CD8-positive, alpha-beta memory T cell (primary cell): ENCODE measurements at places on chromosomes 11 and 22. TPM values are rescaled to one million over a fixed set of nuclear protein-coding genes. Genes with fewer than 3 reads are reported as not detected.
A peak's percentile ranks its signal among the peaks of the same experiment; 100 is the strongest.

- peaks cover 2% of the 10 kb centered on the region for H3K4me1 ChIP-seq
- DNase-seq = no peak
- no peak overlapping the region for H3K4me3 ChIP-seq
- no peaks in the 10 kb centered on the region for H3K27me3 ChIP-seq
Observed at GRCh38 chr11:47869544-47870393, 21.6 kb upstream of the NUP160 start.

DNA sequence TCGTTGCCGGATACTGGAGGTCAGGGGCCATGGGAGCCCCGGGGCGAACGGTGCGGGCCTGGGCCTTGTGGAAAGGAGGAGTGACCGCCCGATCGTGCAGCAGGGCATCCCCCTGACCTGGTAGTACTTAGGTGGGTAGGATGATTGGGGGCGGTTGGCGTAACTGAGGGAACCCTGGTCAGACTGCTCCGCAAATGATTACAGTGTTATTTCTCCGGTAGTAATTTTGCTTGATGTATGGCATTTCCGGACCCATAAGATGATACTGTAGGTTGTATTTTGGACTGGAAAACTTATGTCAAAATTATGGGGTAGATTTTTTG is 762 bp downstream of the MTMR3 start:
- peaks cover 34% of the 10 kb centered on the region for H3K4me1 ChIP-seq
- no peak for DNase-seq
- peak overlapping the region; percentile 77 for H3K4me3 ChIP-seq
- H3K27me3 ChIP-seq = no peaks in the 10 kb centered on the region
- H3K27ac ChIP-seq = peak overlapping the region; percentile 74
- H3K36me3 ChIP-seq = no peaks in the 10 kb centered on the region

- no peaks in the 10 kb centered on the region for H3K27me3 ChIP-seq
- no peak overlapping the region for H3K27ac ChIP-seq
- H3K4me3 ChIP-seq = no peak overlapping the region
- no peaks in the 10 kb centered on the region for H3K36me3 ChIP-seq
- no peaks in the 10 kb centered on the region for H3K4me1 ChIP-seq
- no peak for DNase-seq
Observed at GRCh38 chr11:30587269-30587812, 1.2 kb upstream of the MPPED2 start.

Gene ZNF408
- total RNA-seq = 13.2 TPM

GRCh38 chr11:19646921-19647320 is 65.7 kb upstream of the NAV2 start:
- no peak overlapping the region for H3K27ac ChIP-seq
- H3K4me3 ChIP-seq = no peak overlapping the region
- H3K4me1 ChIP-seq = no peaks in the 10 kb centered on the region
- no peaks in the 10 kb centered on the region for H3K27me3 ChIP-seq
- no peaks in the 10 kb centered on the region for H3K36me3 ChIP-seq
- DNase-seq = no peak

GRCh38 chr11:57556041-57556440 is 11.4 kb downstream of the UBE2L6 start:
- no peaks in the 10 kb centered on the region for H3K4me1 ChIP-seq
- no peak overlapping the region for H3K27ac ChIP-seq
- peaks cover 63% of the 10 kb centered on the region for H3K36me3 ChIP-seq
- DNase-seq = no peak
- no peak overlapping the region for H3K4me3 ChIP-seq

Gene PANX3
- total RNA-seq = not detected

DNA sequence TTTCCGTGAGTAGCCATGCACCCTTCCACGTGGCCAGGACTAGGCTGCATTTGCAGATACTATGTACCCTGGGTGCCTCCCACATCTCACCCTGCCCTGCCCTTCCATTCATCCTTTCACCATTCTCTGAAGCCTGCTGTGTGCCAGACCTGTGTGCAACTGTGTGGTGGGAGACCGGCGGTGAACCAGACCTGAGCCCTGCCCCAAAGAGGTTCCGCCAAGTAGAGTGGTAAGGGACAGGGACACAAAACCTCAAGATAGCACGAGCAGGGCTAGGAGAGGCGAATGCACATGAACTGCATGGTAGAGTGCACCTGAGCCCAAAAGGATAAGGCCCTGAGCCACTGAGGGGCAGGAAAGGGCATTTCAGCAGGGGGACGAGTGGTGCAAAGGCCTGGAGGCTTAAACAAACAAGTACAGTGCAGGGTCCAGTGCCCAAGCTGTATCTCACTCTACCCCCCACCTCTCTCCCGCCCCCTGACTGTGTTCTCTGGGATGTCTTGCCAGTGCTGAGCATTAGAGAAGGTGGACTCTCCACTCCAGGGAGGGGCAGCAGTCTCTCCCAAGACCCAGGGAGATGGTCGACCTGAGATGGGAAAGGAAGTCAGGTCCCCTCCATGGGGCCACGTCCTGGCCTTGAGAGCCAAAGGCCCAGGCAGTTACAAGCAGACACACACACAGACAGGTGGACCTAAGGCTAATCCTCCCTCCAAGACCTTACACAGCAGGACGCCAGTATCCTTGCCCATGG is 14.1 kb upstream of the ARAP1 start:
- no peaks in the 10 kb centered on the region for H3K4me1 ChIP-seq
- no peak overlapping the region for H3K4me3 ChIP-seq
- no peak for DNase-seq
- no peaks in the 10 kb centered on the region for H3K36me3 ChIP-seq
- H3K27ac ChIP-seq = no peak overlapping the region

DNA sequence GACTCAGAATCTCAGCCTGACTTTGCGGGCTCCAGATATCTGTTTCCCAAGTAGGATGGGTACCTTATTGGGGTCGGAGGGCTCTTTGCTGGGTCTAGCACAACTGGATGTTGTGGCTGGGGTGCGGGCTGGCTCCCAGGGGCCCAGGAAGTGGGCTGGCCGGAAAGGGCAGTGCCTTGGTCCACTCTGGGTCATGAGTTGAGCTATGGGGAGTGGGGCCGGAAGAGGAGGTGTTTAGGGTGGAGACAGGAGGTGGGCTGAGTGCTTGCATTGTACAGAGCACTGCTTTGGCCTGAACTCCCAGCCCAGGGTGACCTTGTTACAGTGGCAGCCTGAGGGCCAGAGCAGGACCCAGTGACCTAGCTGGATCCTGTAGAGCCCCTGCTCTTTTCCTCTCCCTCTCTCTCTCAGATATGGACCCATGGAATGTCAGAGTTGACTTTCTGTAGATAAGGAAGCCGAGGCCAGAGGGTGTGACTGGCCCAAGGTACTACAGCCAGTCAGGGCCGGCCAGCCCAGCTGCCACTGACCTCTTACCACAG is 13.2 kb downstream of the PHLDB1 start:
- H3K4me3 ChIP-seq = no peak overlapping the region
- no peaks in the 10 kb centered on the region for H3K36me3 ChIP-seq
- peak overlapping the region; percentile 33 for H3K27ac ChIP-seq
- DNase-seq = no peak
- peaks cover 5% of the 10 kb centered on the region for H3K27me3 ChIP-seq

DNA sequence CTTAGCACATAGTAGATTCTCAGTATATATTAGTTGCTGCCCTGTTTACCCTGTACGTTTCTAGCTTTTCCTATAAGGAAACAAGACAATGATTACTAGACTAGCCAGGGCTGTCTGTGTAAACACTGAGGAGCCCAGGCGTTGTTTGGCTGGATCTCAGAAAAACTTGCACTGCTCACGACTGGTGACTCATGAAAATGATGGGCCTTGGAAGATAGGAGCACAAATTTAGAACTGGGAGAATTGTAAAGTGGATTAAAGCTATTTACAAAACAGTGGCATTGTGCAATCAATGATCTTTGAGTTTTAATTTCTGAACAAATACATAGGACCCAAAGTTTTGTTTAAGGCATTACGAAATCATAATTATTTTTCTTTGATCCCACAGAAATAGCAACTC is 276.9 kb downstream of the FAM76B start:
- H3K4me3 ChIP-seq = no peak overlapping the region
- no peak for DNase-seq

GRCh38 chr11:126257144-126257543 is 11.6 kb downstream of the SRPRA start:
- H3K27me3 ChIP-seq = no peaks in the 10 kb centered on the region
- peaks cover 2% of the 10 kb centered on the region for H3K36me3 ChIP-seq
- DNase-seq = no peak
- no peak overlapping the region for H3K4me3 ChIP-seq

DNA sequence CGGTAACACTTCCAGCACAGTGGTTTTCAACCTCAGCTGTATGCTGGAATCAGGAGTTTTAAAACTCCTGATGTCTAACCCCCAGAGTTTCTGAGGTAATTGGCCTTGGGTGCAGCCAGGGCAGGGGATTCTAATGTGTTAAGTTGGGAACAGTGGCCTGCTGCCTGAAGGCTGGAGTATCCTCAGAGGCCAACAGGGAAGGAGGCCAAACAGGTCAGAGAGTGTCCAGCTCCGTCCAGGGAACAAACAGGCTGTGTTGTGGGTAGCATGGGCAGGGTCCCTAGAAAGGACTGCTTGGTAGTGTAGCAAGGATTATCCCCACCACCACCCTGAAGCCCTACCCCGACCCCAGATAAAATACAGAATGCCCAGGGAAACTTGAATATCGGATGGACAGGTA is 10.8 kb upstream of the DAGLA start:
- no peaks in the 10 kb centered on the region for H3K36me3 ChIP-seq
- no peak overlapping the region for H3K4me3 ChIP-seq
- no peak for DNase-seq
- H3K27ac ChIP-seq = no peak overlapping the region

- H3K36me3 ChIP-seq = no peaks in the 10 kb centered on the region
- H3K27me3 ChIP-seq = no peaks in the 10 kb centered on the region
- H3K27ac ChIP-seq = no peak overlapping the region
- no peak for DNase-seq
Observed at GRCh38 chr22:35375526-35375925, 5.4 kb upstream of the HMOX1 start.

DNA sequence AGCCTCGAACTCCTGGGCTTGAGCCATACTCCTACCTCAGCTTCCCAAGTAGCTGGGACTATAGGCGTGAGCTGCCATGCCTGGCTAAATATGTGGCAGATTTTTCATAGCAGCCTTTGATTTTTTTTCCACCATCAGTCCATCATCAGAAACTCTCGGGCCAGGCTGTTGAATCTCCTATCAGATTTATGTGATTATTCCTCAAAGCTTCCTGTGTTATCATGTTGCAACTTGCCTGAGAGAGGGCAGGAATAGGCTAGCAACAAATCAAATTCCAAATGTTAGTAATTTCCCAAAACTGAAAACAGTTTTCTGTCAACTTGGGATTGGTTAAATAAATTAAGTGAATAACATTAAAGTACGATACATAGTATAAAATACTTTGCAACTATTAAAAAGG is 3.4 kb downstream of the LRRC51 start:
- peaks cover 19% of the 10 kb centered on the region for H3K4me1 ChIP-seq
- no peak overlapping the region for H3K27ac ChIP-seq
- peaks cover 5% of the 10 kb centered on the region for H3K36me3 ChIP-seq
- DNase-seq = no peak
- no peak overlapping the region for H3K4me3 ChIP-seq

DNA sequence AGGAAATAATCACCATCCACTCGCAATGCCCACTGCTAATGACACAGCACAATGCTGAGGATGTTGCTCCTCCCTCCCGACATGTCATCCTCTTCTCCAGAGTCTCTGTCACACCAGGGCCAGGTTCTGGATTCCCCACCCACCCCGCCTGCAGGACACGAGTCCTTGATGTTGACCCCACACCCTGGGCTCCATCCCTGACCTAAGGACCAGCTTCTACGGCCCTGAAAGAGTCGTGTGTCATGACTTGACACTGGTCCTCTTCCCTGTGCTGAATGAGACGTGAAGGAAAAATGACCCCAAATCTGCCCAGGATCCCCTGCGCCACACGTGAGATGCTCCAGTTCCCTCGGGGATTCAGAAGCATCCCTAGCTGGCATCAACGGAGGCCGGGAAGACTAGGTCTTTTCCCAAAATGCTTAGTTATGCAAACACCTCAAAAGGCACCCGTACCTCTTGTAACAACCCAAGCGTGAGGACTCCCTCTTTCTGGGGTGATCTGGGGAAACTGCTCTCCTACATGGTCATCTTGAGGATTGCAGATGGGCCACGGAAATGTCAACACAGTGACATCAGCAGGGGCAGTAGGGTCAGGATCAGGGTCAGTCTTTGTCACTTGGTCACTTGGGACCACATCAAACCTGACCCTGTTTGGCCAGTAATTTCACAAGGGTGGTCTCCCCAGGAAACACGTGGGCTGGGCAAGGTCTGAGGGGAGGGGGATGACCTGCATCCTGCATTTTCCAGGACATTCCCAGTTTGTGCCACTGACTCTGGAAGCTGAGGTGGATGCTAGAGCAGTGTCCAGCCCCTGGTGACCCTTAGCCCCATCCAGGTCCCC is 42.0 kb downstream of the IGLL5 start:
- H3K4me3 ChIP-seq = no peak overlapping the region
- H3K4me1 ChIP-seq = peaks cover 11% of the 10 kb centered on the region
- no peak for DNase-seq

Gene RAG2
- total RNA-seq = not detected

Gene APOL4
- total RNA-seq = 0.42 TPM

DNA sequence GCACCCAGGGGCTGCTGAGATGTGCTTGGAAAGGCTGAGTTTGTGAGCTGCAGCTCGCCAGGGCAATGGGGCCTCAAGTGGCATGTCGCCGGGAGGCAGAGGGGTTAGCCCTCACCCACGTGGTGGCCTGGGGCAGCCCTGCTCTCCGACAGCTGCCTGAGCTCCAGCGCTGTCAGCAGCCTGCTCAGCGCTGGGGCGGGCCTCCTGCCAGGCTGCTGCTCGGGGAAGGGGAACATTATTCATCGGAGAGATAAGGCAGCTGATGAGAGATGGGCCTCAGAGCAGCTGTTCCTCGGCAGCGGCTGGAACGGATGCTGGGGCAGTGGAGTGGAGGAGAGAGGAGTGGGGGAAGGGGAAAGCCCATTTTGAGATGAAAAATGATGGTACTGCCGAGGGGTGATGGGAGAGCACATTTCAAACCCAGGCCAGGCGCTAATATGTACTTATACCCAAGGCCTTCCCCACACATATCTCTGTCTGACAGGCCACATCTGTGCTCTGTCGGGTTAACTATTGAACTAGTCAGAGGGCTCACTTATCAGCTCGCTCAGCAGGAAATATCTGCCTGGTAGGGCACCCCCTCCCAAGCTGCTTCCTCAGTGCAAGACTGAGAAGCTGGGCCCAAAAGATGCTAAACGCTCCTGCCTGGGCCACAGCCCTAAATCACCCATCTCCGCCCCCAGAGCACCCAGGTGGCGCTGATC is 79.5 kb downstream of the TIMP3 start:
- H3K4me1 ChIP-seq = no peaks in the 10 kb centered on the region
- no peaks in the 10 kb centered on the region for H3K27me3 ChIP-seq

Gene AGBL2
- 2.6 TPM for total RNA-seq

GRCh38 chr11:65851083-65851579 is 6.8 kb downstream of the CFL1 start:
- peaks cover 32% of the 10 kb centered on the region for H3K4me1 ChIP-seq
- DNase-seq = no peak

GRCh38 chr11:128226106-128226716 is 361.1 kb downstream of the ETS1 start:
- no peaks in the 10 kb centered on the region for H3K4me1 ChIP-seq
- H3K36me3 ChIP-seq = no peaks in the 10 kb centered on the region
- no peaks in the 10 kb centered on the region for H3K27me3 ChIP-seq
- no peak for DNase-seq
- H3K4me3 ChIP-seq = no peak overlapping the region
- no peak overlapping the region for H3K27ac ChIP-seq
